Uterus (tissue), 4 donors: ENCODE measurements at places on chromosomes 7 and 10. TPM values are rescaled to one million over a fixed set of nuclear protein-coding genes. Genes with fewer than 3 reads are reported as not detected.

GRCh38 chr7:134058980-134059379, 68.2 kb upstream of the LRGUK start:
- no peak overlapping the region for H3K4me3 ChIP-seq
- no peaks in the 10 kb centered on the region for H3K27me3 ChIP-seq
- H3K27ac ChIP-seq = no peak overlapping the region
- H3K4me1 ChIP-seq = no peaks in the 10 kb centered on the region

GRCh38 chr10:71964098-71964742, at the start of gene CHST3:
Gene CHST3 (plus strand): TSS chr10:71964395. CDS start chr10:72005843, 41,448 bp downstream.
- peak within 1 kb of the TSS; percentile 99 for H3K27ac ChIP-seq
- H3K36me3 ChIP-seq = no peaks in the 10 kb centered on the region
- H3K4me1 ChIP-seq = no peaks in the 10 kb centered on the region
- peak within 1 kb of the TSS; percentile 64 for H3K4me3 ChIP-seq
- DNase-seq = peak; percentile 83

GRCh38 chr10:50387732-50388073, 136.4 kb upstream of the ASAH2 start:
- H3K36me3 ChIP-seq = no peaks in the 10 kb centered on the region
- H3K4me3 ChIP-seq = no peak overlapping the region
- no peaks in the 10 kb centered on the region for H3K27me3 ChIP-seq
- no peak overlapping the region for H3K27ac ChIP-seq
- no peak for DNase-seq

DNA sequence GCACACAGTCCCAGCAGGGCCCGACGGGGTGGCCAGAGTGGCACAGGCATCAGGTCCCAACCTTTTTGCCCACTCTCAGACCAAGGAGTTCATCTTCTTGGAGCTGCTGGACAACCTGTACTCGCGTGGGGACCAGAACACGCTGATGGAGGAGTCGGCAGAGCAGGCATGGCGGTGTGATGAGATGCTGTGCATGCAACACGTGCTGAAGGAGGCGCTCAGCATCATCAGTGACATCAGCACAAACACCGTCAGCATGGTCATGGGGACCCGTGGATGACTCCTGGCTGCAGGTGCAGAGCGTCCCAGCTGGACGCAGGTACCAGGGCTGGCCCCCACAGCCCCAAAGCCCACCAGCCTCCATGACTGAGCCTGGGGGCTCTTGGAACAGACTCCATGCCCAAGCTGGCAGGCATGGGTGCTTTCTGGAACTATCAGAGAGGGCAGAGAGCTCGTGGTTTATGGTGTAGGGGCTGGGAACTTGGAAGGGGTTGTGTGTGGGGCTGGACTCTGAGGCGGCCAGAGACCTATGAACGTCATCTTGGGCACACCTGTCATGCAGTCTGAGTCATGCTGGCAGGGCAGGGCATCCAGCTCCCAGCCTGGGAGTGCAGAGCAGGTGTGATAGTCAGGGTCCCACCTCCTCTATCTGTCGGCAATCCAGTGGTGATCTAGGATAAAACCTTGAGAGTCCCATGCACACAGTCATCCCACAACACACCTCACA, 8.2 kb upstream of the MTPAP start:
- DNase-seq = no peak
- H3K4me1 ChIP-seq = no peaks in the 10 kb centered on the region
- H3K36me3 ChIP-seq = no peaks in the 10 kb centered on the region
- no peak overlapping the region for H3K4me3 ChIP-seq

GRCh38 chr10:19713159-19713558, 103.1 kb upstream of the PLXDC2 start:
- no peak overlapping the region for H3K4me3 ChIP-seq
- no peaks in the 10 kb centered on the region for H3K4me1 ChIP-seq
- H3K27ac ChIP-seq = no peak overlapping the region
- H3K36me3 ChIP-seq = no peaks in the 10 kb centered on the region

DNA sequence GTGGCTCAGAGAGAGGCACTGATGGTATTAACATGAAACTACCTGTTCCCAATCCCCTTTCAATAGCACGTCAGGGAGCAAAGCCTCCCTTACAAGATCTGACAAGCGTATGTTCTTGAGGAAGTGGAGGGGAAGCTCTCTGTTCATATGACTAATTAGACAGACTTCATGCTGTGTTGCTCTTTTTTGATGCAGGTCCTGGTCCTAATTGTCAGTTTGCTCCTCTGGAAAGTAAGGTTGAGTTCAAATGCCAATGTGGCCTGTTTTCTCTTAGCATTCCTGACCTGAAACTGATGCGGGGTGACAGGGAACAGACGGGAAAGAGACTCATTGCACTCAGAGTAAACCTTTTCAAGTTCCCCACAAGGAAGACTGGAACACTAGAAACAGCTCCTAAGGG, 27.0 kb upstream of the TBX20 start:
- H3K27ac ChIP-seq = no peak overlapping the region
- H3K4me1 ChIP-seq = no peaks in the 10 kb centered on the region
- H3K36me3 ChIP-seq = no peaks in the 10 kb centered on the region
- no peaks in the 10 kb centered on the region for H3K27me3 ChIP-seq
- no peak overlapping the region for H3K4me3 ChIP-seq
- no peak for DNase-seq

GRCh38 chr7:141930211-141930610, 14.0 kb downstream of the OR9A4 start:
- DNase-seq = no peak
- H3K27ac ChIP-seq = no peak overlapping the region
- no peaks in the 10 kb centered on the region for H3K27me3 ChIP-seq

DNA sequence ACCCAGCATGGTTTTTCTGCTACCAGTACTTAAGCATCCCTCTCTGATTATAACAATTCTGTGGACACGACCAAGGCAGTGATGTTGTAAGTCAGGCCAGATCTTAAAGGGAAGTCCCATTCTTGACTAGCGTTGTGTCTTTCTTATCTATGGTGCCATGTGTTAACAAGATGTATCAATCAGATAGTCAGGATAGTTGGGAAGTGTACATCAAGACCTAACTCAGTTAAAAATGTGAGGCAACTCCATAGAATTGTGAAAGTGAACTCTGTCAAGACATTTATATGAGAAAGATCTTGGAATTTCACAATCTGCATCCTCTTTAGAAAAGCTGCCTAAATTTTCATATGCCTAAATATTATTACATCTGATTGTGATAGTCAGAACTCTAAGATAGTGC, 341.7 kb upstream of the SEMA3D start:
- H3K4me1 ChIP-seq = no peaks in the 10 kb centered on the region
- no peaks in the 10 kb centered on the region for H3K27me3 ChIP-seq
- H3K27ac ChIP-seq = no peak overlapping the region
- no peak for DNase-seq
- no peak overlapping the region for H3K4me3 ChIP-seq

DNA sequence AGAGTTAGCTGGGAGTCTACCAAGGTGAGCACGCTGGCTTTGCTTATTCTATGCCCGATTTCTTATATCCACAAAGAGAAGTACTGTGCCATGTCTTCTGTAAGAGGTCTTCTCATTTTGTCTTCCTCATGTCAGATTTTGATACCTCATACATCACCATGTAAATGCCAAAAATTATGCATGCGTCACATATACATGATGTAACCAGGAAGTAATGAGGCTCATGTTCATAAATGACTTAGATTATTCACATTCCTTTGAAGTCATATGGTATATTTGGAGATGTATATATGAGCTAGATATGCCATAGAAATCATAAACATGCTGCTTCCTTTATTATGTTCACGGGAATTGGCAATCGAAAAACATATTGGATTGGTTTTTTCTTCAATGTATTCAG, 97.7 kb upstream of the CELF2 start:
- no peak overlapping the region for H3K27ac ChIP-seq
- no peaks in the 10 kb centered on the region for H3K4me1 ChIP-seq
- no peak overlapping the region for H3K4me3 ChIP-seq

DNA sequence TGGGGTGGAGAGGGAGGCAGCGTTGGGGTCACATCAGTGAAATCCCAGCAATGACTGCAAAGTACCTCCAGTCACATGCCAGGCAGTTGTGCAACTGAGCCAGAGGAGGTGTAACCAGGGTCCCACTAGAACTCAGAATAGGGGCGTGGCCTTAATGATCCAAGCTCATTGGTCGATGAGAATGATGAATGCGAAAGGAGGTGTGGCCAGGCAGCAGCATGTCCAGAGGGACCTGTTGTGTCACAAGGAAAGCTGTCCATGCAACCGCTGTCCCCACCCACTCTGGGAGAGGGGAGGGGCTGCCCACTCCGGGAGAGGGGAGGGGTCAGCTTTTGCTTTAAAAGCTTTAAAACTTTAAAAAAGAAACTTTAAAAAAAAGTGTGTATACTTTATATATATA, 25.3 kb upstream of the MTPAP start:
- no peaks in the 10 kb centered on the region for H3K27me3 ChIP-seq
- DNase-seq = no peak
- H3K27ac ChIP-seq = no peak overlapping the region
- no peaks in the 10 kb centered on the region for H3K4me1 ChIP-seq
- no peak overlapping the region for H3K4me3 ChIP-seq

- H3K4me3 ChIP-seq = no peak overlapping the region
- DNase-seq = peak; percentile 0
- peaks cover 11% of the 10 kb centered on the region for H3K4me1 ChIP-seq
- no peaks in the 10 kb centered on the region for H3K27me3 ChIP-seq
- H3K36me3 ChIP-seq = no peaks in the 10 kb centered on the region
- peak overlapping the region; percentile 93 for H3K27ac ChIP-seq
Observed at GRCh38 chr10:35417795-35418194, 81.5 kb downstream of the CCNY start.

GRCh38 chr10:28970231-28970630, 292.9 kb downstream of the BAMBI start:
- no peaks in the 10 kb centered on the region for H3K36me3 ChIP-seq
- no peak overlapping the region for H3K27ac ChIP-seq
- DNase-seq = no peak
- H3K4me1 ChIP-seq = no peaks in the 10 kb centered on the region

GRCh38 chr7:130943981-130944380, 210.0 kb upstream of the KLF14 start:
- no peaks in the 10 kb centered on the region for H3K27me3 ChIP-seq
- no peak for DNase-seq
- H3K4me3 ChIP-seq = peak overlapping the region; percentile 38

DNA sequence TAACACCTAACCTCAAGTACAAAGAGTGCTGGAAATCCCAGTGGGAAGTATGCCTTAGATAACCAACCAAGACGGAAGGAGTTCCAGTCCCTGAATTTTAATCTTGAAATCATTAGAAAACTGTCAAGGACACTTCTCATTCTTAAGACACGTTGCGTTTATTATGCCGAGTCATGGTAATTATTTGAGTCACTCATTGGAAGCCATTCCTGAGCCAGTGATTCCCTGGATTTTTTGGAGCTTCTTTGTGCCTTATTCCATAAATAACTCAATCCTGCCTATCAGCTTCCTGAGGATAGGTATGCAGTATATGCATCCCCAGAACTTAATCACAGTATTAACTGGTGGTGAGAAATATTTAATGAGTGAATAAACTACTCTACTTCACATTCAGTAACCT, 77.4 kb downstream of the PPP1R17 start:
- H3K27me3 ChIP-seq = no peaks in the 10 kb centered on the region
- H3K4me1 ChIP-seq = no peaks in the 10 kb centered on the region
- H3K27ac ChIP-seq = no peak overlapping the region

DNA sequence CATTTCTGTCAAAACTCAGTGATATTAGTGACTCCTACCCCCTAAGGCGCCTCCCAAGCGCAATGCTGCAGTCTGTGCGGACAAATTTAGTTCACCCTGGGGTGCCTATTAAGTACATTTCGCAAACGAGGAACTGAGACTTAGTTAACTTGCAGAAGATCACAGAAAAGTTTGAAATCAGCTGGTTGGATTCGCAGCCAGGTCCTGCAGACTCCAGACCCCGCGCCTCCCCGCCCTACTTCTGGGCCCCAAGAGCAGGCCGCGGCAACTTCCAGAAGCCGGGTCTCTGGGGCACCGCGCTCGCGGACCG, 588 bp downstream of the CYREN start:
- peak overlapping the region; percentile 91 for H3K27ac ChIP-seq
- no peaks in the 10 kb centered on the region for H3K27me3 ChIP-seq
- H3K4me3 ChIP-seq = peak overlapping the region; percentile 54
- no peak for DNase-seq
- no peaks in the 10 kb centered on the region for H3K36me3 ChIP-seq

DNA sequence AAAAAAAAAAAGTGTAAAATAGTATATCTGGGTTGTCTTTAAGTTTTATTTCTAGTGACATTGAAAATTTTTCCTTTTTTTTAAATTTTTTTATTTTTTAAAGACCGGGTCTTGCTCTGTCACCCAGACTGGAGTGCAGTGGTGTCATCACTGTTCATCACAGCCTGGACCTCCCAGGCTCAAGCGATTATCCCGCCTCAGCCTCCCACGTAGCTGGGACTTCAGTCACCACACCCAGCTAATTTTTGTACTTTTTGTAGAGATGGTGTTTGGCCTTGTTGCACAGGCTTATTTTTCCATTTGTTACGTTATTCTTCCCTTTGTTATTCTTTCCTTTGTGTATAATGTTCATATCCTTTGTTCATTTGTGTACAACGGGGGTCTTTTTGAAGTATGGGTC, 30.1 kb downstream of the TSPAN14 start:
- no peaks in the 10 kb centered on the region for H3K27me3 ChIP-seq
- H3K4me1 ChIP-seq = peaks cover 3% of the 10 kb centered on the region
- no peak overlapping the region for H3K27ac ChIP-seq
- H3K36me3 ChIP-seq = no peaks in the 10 kb centered on the region
- H3K4me3 ChIP-seq = no peak overlapping the region
- no peak for DNase-seq

DNA sequence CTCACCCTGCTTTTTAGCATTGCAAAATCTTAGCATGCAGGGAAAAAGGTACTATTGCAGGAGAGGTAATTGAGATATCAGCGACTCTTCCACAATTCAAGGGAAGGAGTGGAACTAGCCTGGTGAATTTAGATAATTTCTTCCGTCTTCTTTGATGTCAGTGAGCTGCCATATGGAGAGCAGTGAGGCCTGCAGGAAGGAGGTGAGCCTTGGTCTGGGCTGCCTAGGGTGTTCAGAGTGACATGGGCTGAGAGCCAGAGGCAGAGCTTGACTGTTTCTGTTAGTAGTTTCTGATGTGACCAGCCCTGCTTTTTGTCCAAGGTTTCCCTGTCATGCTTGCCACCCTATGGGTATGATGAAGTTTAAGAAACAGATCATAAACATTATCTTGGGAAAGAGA, 28.6 kb downstream of the KAT6B start:
- H3K36me3 ChIP-seq = no peaks in the 10 kb centered on the region
- H3K27ac ChIP-seq = no peak overlapping the region
- no peaks in the 10 kb centered on the region for H3K27me3 ChIP-seq
- DNase-seq = no peak
- H3K4me1 ChIP-seq = no peaks in the 10 kb centered on the region
- H3K4me3 ChIP-seq = no peak overlapping the region

- DNase-seq = peak; percentile 54
- H3K27me3 ChIP-seq = no peaks in the 10 kb centered on the region
- H3K4me1 ChIP-seq = no peaks in the 10 kb centered on the region
- H3K27ac ChIP-seq = peak overlapping the region; percentile 54
- no peaks in the 10 kb centered on the region for H3K36me3 ChIP-seq
- no peak overlapping the region for H3K4me3 ChIP-seq
Observed at GRCh38 chr10:43846187-43846680, 197.6 kb upstream of the ZNF32 start.

GRCh38 chr7:75776295-75776971, 4.4 kb upstream of the CCL26 start:
- DNase-seq = no peak
- H3K36me3 ChIP-seq = no peaks in the 10 kb centered on the region
- no peaks in the 10 kb centered on the region for H3K27me3 ChIP-seq
- H3K4me1 ChIP-seq = no peaks in the 10 kb centered on the region

NPC1L1 gene
- total RNA-seq = not detected

MMD2 gene
- total RNA-seq = not detected

CDNF gene
- 2.6 TPM for total RNA-seq

NRCAM gene
- 0.77 TPM for total RNA-seq

PRKRIP1 gene
- total RNA-seq = 36.6 TPM

AOAH gene
- total RNA-seq = 60.9 TPM

LHFPL3 gene
- not detected for total RNA-seq

SSC4D gene
- total RNA-seq = not detected
